LoVo (cell line): ENCODE measurements at places on chromosomes 12 and 14.

- DNase-seq: no peak
These were observed 16.6 kb downstream of the MAP3K12 start for GRCh38 chr12:53482626-53483168.

- DNase-seq: no peak
These were observed 21.8 kb upstream of the ATXN7L3B start for GRCh38 chr12:74515849-74516248.

- DNase-seq: no peak
These were observed 338.2 kb downstream of the TRHDE start for GRCh38 chr12:72610342-72610741.

DNA sequence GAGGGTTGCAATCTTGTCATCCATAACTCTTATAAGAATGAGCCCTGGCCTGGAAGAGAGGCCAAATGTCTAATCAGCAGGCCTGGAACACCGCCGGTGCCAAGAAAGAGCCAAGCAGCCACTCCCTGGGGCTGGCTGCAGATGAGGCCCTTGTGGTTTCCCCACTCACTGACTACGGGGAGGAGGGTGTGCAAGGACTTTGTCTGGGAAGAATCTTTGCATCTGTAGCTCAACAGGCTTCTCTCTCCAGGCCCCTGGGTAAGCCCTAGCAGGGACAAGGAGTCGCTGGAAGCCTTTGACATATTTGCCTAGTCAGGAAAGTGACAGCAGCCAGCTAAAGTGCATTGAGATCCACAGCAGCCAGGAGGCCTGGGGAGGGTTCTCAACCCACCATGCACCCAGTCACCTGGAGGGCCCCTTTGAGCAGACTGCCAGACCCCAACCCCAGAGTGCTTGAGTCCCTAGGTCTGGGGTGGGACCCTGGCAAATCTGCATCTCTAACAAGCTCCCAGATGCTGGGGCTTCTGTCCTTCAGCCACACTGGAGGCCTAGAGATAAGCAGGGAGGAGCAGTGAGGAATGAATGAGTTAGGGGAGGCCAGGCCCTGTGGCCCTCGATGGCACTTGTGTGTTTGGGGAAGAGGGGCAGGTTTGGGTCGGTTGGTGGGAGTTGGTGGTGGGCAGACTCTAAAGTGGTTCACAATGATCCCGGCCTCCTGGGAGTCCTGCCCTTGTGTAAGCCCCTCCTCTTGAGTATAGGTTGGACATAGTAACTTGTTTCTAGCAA, 13.9 kb upstream of the LRTM2 start:
- no peak for DNase-seq

- peak; percentile 48 for DNase-seq
These were observed at the start of gene NELL2 for GRCh38 chr12:44875954-44876543. Gene NELL2 (minus strand): TSS chr12:44876315. CDS start chr12:44875869, 446 bp downstream.

- no peak for DNase-seq
These were observed 2.6 kb upstream of the LGMN start for GRCh38 chr14:92750994-92751400.

- no peak for DNase-seq
These were observed 247.5 kb downstream of the SLC16A7 start for GRCh38 chr12:59843260-59843843.

DNA sequence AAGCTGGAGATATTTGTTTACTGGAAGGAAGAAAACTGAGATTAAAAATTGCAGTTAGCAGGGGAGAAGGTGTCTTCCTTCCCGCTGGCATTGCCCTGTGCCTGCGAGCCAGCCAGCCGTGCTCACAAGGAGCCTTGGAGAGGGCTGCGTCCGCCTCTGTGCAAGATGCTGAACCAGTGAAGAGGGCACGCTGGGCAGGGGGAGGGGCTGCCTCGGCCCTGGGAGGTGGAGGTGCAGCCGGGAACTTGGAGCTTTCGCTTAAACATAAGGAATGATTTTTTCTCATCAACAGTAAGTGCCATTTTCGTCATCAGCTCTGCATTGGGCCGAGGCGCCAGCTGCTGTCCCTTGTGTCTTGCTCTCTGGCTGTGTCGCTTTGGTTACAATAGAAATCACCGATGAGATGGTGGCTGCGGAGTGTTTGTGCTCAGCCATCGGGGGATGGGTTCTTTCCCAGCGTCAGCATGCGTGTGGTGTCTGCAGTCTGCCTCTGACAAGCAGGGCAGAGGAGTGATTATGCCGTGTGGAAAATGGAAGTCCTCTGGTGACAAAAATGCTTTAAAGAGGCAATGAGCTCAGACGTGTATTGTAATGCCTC, 97.3 kb downstream of the ESR2 start:
- DNase-seq: no peak

DNA sequence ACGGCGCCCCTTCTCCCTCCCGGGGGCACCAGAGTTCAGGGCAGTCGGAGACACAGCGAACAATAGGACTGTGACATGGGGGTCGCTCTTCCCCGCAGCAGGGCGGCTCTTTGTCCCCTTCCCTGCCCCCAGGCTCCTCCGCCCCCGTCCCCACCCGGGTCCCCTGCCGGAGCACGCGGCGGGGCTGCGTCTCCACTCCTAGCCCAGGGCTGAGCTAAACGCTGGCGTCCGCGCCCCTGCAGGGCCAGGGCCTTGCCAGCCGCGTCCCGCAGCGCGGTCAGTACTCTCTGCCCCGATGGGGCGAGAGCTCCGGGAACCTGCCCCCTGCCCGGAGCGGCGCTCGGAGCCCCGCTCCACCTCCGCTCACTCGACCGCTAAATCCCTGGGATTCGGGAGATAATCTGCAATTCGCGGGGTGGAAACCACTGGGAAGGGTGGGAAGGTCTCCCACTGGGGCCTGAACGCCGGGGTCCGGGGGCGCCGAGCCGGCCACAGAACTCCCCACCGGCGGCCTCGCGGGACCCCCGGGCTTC, 825 bp upstream of the CCDC85C start:
- DNase-seq: peak; percentile 29

- no peak for DNase-seq
These were observed 58.3 kb upstream of the PTPRB start for GRCh38 chr12:70695361-70696023.

GRCh38 chr14:59294662-59294992, 106.2 kb downstream of the DAAM1 start:
- DNase-seq: no peak

- DNase-seq: no peak
These were observed 75.3 kb upstream of the SFSWAP start for GRCh38 chr12:131635491-131636122.

GRCh38 chr12:3455312-3455711, 35.7 kb upstream of the PRMT8 start:
- no peak for DNase-seq

- no peak for DNase-seq
These were observed 140.4 kb upstream of the GZMB start for GRCh38 chr14:24774187-24774915.

GRCh38 chr14:48943913-48944312, 642.3 kb downstream of the RPS29 start:
- DNase-seq: no peak

DNA sequence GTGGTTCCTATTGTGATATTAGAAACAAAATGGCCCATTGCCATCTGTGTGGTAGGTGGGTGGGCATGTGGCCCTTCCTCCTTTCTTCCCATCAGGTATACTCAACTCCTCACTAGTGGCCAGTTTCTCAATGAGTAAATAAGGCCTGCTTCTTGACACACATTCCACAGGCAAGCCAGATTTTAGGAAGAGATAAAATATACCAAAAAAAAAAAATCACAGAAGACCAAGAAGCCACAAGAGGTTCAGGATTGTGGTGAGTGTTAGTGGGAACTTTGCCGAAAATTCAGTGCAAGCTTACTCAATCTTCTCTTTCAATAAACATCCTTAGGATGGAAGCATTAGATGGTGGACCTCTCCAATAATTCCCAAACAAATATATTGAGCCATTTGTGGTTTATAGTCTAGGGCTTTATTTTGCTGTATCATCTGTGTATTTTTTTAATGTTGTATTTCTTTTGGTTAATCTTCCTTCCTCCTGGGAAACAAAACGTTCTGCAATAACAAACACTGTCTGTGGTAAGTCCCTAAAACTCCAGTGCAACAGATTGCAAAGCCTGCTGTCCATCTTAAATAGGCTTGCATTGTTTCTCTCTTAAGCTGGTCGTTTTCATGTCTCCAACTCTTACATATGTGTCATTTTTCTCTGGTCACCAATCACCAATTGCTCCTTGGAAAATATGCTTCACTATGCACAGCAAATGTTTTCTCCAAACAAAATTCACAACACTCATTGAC, 289.9 kb upstream of the KITLG start:
- DNase-seq: no peak

- no peak for DNase-seq
These were observed 60.1 kb upstream of the DICER1 start for GRCh38 chr14:95217391-95217900.

GRCh38 chr12:19373586-19373985, 65.7 kb upstream of the AEBP2 start:
- no peak for DNase-seq

GRCh38 chr12:116210131-116210530, 67.4 kb downstream of the MED13L start:
- DNase-seq: no peak

DNA sequence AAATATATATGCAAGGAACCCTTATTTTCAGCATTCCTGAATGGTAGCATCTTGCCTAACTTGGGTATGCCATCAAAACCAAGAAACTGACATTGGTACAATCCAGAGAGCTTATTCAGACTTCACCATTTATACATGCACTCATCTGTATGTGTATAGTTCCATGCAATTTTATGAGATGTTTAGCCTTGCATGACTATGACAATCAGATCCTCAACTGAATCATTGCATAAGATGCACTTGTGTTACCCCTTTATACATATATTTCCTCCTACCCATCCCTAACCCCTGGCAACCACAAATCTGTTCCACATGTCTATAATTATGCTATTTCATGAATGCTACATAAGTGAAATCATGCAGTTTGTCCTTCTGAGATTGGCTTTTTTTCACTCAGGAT, 37.0 kb upstream of the PPFIBP1 start:
- no peak for DNase-seq

GRCh38 chr14:95614349-95614748, 71.9 kb upstream of the TCL1B start:
- DNase-seq: no peak

DNA sequence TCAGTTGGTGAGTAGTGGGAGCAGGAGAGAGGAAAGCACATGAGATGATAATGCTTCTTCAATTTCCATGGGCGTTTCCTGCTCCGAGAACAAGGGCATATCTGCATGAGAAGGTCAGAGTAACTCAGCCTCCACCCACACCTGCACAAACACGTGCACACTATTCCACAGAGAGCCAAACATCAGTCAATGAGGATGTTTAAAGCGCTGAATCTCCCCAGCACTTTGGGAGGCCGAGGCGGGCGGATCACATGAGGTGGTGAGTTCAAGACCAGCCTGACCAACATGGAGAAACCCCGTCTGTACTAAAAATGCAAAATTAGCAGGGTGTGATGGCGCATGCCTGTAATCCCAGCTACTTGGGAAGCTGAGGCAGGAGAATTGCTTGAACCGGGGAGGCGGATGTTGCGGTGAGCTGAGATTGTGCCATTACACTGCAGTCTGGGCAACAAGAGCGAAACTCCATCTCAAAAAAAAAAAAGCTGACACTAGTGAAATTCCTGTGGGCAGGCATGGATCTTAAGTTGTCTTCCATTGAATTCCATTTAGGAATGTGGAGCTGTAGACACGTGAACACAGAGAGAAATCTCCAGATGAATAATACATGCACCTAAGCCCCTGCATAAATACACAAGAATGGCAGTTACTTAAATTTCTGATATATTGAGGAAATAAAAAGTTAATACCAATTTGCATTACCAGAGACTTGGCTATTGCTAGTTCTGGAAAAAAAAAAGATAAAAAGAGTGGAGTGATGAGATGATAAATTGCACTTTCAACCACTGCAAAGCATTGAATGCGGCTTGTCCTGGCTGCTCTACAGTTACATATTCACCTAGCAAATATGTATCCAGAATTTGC, 1097.4 kb upstream of the TMEM132C start:
- no peak for DNase-seq

DNA sequence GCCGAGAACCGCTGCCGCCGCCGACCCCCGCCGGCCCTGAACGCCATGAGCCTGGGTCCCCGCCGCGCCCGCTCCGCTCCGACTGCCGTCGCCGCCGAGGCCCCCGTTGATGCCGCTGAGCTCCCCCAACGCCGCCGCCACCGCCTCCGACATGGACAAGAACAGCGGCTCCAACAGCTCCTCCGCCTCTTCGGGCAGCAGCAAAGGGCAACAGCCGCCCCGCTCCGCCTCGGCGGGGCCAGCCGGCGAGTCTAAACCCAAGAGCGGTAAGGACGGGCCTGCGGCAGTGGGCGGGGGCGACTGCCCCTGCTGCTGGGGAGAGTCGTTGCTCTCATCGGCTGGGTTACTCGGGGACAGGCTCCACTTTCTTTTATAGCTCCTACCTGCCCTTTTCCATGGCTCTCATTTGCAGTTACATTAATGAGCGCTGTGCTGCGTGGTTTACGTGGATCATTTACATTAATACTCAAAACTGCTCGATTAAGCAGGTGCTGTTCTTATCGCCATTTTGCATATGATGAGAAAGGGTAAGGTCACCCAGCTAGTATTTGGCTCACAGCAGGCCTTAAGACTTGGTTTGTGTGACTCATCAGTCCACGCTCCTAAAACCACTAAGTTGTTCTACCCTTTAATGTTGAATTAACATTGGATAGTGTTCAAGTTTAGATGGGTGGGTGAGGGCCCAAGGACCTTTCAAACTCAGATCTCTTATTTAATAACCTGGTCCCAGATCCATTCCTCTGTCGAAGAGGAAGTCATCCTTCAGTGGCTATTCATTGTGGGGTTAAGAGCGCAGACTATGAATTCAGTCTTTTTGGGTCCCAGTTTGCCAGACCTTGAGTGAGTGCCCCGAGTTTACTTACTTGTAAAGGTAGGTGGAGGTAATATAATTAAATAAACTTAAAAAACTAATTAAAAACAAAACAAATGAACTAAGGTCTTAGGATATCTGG, 823 bp downstream of the RNF10 start:
- DNase-seq: peak; percentile 82

- no peak for DNase-seq
These were observed 1.4 kb downstream of the GUCY2C start for GRCh38 chr12:14694970-14695369.

DNA sequence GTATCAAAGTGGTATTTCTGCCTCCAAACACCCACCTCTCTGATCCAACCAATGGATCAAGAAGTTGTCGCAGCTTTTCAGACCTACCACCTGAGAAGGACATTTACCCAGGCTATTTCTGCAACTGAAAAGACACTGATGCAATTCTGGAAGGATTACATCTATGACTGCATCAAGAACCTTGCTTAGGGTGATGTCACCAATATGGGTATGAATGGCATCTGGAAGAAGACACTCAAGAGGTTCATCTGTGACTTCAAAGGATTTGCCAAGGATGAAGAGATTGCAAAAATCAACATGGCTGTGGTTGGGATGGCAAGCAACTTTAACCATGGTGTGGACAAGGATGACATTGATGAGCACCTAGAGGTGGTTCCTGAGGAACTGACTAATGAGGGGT, 154.2 kb downstream of the PCNX1 start:
- no peak for DNase-seq

- DNase-seq: no peak
These were observed 162.6 kb upstream of the PLEKHG7 start for GRCh38 chr12:92539976-92540781.
